ENCODE measurements at places on chromosomes 2 and 18.

DNA sequence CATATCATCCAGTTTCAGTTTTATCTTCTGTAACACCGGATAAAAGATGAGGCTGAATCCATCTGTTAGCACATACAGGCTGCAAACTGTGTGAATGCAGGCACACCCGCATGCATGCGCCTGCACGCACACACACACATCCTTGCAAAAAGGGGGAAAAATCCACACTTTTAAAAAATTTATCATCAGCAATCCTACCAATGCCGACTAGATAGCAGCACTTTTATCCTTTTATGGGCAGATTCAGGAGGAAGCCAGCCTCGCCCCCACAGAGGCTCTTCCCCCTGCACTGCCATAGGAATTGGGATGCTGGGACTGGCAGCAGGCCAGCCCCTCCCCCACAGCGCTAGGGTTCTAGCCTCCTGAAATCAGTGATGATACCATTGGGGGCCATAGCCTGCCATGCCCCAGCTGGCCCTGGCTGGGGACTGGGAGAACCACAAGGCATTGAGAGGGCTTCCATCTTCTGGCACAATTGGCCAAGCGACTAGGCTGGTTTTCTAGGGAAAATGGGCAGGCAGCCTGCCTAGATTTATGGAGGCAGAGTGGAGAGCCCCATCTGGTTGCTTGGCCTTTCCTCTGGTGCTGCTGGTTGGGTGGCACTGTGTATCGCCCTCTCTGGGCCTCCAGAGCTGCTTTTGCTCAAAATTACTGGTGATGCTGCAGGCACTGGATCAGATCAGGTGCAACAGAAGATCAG is 25.5 kb downstream of the CYRIA start:
- DNase-seq, result no peak

GRCh38 chr2:85468704-85469349 is 50.3 kb downstream of the SH2D6 start:
- DNase-seq, result no peak

DNA sequence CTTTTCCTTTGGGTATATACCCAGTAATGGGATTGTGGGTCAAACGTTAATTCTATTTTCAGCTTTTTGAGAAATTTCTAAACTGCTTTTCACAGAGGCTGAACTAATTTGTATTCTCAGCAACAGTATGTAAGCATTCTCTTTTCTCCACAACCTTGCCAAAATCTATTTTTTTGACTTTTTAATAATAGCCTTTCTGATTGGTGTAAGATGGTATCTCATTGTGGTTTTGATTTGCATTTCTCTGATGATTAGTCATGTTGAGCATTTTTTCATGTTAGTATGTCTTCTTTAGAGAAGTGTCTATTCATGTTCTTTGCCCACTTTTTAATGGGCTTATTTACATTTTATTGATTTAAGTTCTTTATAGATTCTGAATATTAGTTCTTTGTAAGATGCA is 145.5 kb downstream of the TRABD2A start:
- DNase-seq, result no peak

GRCh38 chr2:203697190-203697589 is 9.2 kb upstream of the CD28 start:
- DNase-seq, result no peak

DNA sequence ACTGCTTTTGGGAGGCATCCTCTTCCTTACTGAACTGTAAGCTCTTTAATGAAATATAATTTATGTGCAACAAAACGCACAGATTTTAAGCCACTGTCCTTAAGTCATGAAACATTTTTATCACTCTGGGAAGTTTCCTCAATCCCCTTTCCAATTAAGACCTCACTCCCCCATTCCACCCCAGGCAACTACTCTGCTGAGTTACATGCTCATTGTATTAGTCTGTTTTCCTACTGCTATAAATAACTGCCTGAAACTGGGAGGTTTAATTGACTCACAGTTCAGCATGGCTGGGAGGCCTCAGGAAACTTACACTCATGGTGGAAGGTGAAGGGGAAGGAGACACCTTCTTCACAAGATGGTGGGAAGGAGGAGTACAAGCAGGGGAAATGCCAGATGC is 46.5 kb upstream of the KCNE4 start:
- DNase-seq, result no peak

- no peak for DNase-seq
Observed at GRCh38 chr2:54803783-54804751, 80.6 kb downstream of the EML6 start.

GRCh38 chr2:62686012-62686685 is 19.4 kb upstream of the EHBP1 start:
- DNase-seq, result no peak

- no peak for DNase-seq
Observed at GRCh38 chr2:207315131-207315530, 149.4 kb upstream of the KLF7 start.

DNA sequence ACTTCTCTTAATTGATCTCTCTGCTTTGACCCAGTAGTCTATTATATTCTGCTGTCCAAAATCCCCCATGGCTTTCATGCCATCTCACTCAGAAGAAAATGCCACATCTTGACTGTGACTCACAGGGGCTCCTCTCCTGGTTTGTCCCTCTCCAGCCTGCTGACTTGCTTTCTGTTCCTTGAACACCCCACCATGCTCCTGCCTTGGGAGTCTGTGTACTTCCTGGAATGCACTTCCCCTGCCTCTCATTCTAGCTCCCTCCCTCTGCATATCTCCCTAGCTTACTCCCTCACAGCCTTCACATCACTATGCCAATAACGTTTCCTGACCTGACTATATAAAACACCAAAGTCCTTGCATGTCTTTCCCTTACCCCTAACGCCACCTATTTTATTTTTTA is 167.2 kb downstream of the TRIB2 start:
- DNase-seq, result no peak

DNA sequence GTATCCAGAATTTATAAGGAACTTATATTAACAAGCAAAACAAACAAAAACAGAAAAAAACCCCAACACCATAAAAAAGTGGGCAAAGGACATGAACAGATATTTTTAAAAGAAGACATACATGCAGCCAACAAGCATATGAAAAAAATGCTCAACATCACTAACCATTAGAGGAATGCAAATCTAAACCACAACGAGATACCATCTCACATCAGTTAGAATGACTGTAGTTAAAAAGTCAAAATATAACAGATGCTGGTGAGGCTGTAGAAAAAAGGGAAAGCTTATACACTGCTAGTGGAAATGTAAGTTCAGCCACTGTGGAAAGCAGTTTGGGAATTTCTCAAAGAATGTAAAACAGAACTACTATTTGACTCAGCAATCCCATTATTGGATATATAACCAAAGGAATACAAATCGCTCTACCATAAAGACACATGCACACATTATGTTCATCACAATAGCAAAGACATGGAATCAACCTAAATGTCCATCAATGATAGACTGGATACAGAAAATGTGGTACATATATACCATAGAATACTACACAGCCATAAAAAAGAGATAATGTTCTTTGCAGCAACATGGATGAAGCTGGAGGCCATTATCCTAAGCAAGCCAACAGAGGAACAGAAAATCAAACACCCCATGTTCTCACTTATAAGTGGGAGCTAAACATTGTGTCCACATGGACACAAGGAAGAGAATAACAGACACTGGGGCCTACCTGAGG is 25.3 kb downstream of the PREPL start:
- no peak for DNase-seq

GRCh38 chr2:169495310-169495928 is 14.1 kb upstream of the KLHL41 start:
- DNase-seq, result no peak

DNA sequence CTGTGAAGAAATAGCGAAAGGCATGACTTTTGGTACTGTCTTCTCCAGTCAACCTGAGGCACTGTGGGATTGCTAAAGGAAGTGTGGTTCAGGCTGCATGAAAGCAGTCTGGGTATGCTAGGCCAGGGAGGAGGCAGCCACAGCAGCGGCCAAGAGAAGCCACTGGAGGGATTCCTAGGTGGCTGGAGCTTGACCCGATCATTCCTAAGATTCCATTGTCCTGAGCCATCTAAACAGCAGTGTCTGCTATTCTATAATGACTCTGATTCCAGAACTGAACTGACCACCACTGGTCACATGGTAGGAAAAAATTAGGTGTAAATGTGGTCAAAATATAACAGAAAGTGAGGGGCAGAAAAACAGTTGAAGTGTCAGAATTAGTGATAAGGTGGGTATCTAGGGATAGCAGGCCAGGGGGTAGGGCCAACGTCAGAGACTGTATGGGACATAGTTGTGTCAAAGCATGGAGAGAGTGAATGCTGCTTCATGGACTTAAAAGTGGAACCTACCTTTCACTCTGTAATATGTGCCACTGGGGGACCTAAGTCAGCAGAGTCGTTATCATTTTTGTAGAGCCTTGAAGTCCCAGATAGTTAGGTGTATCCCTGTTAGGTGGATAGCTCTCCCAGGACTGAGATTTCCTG is 204.6 kb downstream of the CTNNA2 start:
- no peak for DNase-seq

- no peak for DNase-seq
Observed at GRCh38 chr2:241091201-241091600, 10.9 kb downstream of the MTERF4 start.

DNA sequence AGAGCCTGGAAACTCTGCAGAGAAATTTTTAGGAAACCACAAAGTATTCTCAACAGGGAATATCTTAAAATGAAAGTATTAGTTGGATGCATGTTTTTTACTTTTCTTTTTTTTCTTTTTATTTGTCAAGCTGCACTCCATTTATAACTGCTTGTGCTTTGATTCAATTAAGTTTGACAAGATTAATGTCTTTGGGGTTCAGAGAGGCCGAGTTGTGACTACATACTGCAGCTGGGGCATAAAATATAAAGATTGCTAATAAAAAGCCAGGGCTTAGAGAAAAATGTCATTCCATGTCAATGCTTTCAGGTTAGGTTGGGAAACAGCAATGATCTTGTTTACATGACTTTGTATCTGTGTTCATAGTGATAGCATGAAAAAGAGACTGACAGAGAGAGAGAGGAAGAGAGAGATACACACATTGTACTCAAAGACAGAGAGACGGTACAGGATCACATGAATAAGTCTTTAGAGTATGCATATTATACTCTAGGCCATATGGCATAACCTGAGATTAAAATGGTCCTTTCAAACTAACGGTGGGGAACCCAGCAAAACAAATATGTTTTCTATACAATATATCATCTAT is 1022.3 kb upstream of the CNTNAP5 start:
- no peak for DNase-seq

DNA sequence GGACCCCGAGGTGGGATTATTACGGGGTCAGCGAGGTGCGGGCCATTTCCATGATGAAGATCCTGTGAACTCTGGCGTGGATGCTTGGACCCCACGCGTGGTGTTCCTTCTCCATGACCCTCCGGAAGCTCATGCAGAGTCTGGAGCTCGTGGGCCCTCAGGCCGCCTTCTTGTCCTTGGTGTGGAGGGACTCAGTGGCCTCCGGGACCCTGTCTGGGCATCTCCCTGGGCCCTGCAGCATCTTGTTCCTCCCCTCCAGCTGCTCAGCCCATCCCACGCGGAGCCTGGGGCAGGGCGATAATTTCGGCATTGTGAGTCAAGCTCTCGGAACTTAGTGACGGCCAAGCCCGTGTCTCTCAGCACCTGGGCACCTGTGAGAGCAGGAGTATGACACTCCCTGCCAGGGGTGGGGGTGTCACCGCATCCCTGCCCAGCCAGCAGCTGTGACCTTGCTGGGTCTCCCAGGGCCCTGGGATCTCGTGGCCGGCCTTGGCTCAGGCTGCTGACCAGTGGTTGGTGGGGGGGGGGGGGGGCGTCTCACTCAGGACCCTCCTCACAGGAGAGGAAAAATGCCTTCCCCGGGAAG is 24.6 kb downstream of the RTP5 start:
- no peak for DNase-seq

DNA sequence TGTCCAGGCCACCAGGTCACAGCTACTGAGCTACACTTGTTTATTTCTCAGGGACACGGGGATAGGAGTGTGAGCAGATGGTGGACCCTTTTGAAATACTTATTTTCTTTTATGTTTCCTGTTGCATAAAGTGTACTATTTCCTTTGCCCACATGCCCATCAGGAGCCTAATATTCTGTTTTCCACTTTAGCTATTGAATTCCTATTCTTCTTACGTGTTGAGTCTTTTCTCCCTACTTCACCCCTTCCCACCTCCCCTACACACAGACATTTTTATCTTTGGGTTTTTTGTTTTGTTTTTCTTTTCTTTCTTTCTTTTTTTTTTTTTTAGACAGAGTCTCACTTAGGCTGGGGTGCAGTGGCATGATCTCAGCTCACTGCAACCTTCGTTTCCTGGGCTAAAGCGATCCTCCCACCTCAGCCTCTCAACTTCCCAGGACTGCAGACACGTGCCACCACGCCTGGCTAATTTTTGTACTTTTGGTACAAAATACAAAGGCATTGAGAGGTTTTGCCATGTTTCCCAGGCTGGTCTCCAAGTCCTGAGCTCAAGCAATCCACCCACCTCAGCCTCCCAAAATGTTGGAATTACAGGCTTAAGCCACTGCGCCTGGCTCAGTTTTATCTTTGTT is 5.2 kb upstream of the GPR55 start:
- DNase-seq, result no peak

- DNase-seq, result no peak
Observed at GRCh38 chr2:159953136-159953823, 109.1 kb downstream of the PLA2R1 start.

- DNase-seq, result no peak
Observed at GRCh38 chr2:18903750-18904149, 314.4 kb upstream of the NT5C1B start.

DNA sequence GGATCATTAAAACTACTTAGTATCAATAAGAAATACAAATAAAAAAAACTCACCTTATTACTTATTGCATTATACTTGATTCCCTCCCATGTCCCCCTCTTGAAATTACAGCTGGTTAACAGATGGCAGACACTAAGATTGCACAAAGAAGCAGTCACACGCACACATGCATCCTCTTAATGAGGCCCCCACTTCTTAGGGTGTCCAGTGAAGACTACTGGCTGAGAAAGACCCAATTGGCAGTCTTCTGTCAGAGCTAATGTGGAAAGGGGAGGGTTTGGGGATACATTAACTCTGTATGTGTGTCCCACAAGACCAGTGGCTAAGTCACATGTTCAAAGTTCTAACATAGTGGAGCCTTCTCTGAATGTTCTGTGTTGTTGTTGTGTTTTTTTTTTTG is 210.7 kb downstream of the MTX2 start:
- DNase-seq, result no peak

Data from NCI-H1930 (cell line).